ENCODE measurements at places on chromosomes 12 and 14.

DNA sequence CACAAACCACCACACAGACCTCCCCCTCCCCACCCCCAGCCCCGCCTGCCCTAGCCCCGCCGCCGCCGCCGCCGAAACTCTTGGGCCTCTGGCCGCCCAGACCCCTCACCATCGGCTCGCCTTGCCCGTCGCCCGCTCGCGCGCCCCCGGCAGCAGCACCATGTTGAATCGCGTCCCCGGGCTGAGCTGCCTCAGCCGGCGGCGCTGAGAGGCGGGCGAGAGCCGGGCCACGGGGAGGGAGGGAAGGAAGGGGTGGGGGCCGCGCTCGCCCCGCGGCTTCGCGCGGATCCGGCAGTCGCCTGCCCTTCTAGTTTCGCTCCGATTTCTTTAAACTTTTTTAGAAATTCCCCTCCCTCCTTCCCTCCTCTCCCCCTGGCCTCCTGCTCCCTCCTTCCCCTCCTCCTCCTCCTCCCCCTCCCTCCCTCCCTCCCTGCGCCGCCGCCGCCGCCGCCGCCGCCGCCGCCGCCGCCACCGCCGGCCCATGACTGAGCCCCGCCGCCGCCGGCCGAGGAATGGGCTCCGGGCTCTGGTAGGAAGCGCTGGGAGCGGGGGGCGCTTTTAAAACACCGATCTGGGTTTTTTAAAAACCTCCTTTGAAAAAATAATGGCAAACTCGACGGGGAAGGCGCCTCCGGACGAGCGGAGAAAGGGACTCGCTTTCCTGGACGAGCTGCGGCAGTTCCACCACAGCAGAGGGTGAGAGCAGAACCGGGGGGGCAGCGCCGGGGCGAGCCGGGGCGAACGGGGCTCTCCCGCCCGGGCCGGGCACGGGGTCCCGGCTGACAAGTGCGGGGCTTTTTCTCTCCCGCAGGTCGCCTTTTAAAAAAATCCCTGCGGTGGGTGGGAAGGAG is at the start of gene ARID2:
ARID2 (plus strand) TSS at position 474 of the 851 bp plus-strand sequence; CDS start at position 605, 131 bp downstream.
- DNase-seq: peak; percentile 78

GRCh38 chr12:33817713-33818112 is 204.6 kb upstream of the ALG10 start:
- DNase-seq: no peak

DNA sequence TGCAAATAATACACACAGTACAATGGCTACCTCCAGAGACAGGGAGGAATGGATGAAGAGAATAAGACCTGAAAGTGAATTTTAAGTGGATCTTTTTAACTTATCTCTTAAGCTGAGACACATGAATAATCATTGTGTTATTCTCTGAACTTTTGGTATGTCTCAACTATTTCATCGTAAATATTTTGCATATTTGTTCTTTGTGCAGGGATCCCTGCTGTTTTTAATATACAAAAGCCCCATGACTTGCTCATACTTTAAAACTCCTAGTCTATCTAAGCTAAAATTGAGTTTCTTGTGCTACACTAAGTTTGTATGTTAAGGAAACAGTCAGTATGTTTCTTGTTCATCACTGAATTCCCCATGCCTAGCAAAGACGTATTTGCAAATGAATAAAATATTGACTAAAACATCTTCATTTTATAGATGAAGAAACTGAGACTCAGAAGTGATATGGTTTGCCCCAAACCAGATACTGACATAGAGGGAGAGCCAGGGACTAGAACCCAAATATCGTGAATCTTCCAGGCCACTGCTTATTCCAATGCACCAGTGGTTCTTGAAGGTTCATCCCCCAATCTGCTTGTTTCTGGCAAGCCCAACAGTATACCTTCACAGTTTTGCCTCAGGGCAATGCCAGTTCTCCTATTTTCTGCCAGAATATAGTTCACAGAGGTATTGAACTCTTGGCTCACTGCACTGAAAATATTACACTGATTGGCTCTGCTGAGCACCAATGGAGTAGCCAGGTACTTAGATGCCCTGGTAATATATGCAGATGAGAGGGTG is 356.9 kb downstream of the MED13L start:
- DNase-seq: no peak

GRCh38 chr12:100794441-100795173 is at the start of gene ANO4:
Gene ANO4, plus strand, starts transcription at chr12:100794776. Its CDS starts 107,010 bp downstream, at chr12:100901786.
- no peak for DNase-seq

DNA sequence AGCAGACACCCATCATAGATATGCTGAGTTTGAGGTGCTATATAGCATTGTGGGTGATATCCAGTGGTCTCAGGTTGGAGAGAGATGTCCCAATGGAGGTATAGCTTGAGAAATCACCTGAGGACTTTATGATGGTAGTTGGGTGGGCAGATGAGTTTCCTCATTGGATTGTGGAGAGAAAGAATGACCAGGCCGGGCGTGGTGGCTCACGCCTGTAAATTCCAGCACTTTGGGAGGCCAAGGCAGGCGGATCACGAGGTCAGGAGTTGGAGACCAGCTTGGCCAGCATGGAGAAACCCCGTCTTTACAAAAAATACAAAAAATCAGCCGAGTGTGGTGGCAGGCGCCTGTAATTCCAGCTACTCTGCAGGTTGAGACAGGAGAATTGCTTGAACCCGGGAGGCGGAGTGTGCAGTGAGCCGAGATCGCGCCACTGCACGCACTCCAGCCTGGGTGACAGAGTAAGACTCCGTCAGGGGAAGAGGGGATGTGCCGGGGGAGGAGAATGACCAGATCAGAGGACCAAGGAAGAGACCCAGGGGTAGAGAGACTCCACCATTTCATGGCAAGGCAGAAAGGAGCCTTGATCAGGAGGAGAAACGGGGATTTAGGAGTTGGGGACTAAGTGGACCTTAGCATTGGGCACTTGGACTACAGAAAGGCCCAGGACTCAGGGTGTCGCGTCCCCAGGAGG is 757 bp upstream of the PCK2 start:
- DNase-seq: no peak

DNA sequence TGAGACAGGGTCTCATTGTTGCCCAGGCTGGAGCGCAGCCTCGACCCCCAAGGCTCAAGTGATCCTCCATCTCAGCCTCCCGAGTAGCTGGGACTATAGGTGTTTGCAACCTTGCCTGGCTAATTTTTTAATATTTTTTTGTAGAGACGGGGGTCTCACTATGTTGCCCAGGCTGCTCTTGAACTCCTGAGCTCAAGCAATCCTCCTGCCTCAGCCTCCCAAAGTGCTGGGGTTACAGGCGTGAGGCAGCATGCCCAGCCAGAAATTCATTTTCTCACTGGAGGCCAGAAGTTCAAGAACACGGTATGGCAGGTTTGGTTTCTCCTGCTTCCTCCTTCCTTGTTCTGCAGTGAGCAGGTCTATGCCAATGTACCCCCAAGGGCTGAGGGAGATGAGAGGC is 3.7 kb downstream of the RNASE1 start:
- no peak for DNase-seq

- no peak for DNase-seq
Measured at GRCh38 chr12:104910196-104910840, 47.8 kb downstream of the SLC41A2 start.

GRCh38 chr12:94798113-94798512 is 147.8 kb upstream of the TMCC3 start:
- DNase-seq: no peak

GRCh38 chr12:125092108-125092871 is 27.1 kb downstream of the AACS start:
- no peak for DNase-seq

GRCh38 chr12:14153803-14154202 is 172.4 kb upstream of the GRIN2B start:
- no peak for DNase-seq

GRCh38 chr14:43207189-43207588 is 1299.9 kb downstream of the FSCB start:
- DNase-seq: no peak

DNA sequence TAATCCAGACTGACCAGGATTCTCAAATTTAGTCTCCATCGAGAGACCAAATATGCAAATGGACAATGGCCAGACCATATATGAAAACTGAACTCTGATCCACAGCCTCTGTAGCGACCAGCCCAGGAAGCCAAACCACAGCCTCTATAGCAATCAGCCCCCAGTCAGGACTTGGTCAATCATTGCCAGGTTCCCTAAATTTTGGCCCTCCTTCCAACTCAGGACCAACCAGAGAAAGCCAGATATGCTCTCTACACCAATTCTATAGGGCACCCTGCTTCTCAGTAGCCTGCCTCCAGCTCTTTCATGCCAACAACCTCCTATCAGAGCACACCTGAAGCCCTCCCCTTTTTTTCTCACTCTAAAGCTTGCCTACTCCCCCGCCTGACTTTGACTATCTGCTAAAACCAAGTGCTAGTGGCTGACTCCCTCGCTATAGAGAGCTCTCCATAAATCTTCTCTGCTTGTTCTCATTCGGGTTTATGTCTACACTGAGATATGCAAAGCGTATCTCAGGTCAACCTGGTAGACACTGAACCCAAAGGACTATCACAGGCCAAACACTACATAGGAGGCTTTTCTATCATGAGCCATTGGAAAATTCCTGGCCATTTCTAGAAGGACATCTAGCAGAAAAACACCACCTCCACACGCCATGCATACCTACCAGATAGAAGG is 110.5 kb upstream of the FUT8 start:
- DNase-seq: no peak

- DNase-seq: no peak
Measured at GRCh38 chr12:42819846-42820245, 230.3 kb upstream of the PRICKLE1 start.

GRCh38 chr14:91264151-91265150 is 19.9 kb upstream of the GPR68 start:
- peak; percentile 47 for DNase-seq

DNA sequence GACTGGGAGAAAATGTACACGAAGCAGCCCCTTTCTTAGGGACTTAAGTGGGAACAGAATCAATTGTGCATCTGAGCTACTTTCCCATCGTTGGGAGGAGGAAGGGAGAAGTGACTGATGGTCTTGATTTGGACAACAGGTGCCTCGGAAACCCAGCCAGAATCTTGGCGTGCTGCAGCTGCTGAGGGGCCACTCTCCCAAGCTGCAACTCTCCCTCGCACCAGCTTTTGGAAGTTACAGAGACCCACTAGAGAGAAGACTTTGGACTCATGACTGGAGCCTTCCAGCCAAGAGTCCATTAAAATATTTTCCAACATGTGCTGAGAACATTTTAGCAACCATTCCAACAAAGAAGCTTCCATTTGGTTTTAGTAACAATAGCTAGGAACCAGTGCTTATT is 52.3 kb downstream of the GNS start:
- DNase-seq: no peak

DNA sequence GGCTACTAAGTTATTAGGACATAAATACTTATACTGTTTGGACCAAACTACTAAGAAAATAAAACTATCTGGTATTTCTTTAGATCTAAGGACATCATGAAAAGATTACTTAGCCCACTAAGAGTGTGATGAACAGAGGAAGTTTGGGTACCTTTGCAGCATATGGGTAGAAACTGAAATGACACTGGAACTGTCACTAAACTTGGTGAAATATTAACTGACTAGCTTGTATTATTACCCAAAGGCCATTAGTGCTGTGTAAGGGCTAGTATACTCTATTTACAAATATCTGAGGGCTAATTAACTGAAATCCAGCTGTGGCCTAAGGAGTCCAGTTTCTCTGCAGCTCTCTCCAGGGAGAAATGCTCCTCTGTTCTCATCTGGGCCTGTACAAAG is 45.5 kb downstream of the PAWR start:
- no peak for DNase-seq
